ENCODE measurements at places on chromosomes 6 and 20. TPM values are rescaled to one million over a fixed set of nuclear protein-coding genes. Genes with fewer than 3 reads are reported as not detected.

PPP2R5D gene
- 33.4 TPM for total RNA-seq

RAB44 gene
- 0.07 TPM for total RNA-seq

GABRR2 gene
- not detected for total RNA-seq

SAPCD1 gene
- 2.2 TPM for total RNA-seq

TRIM31 gene
- total RNA-seq = not detected

MTHFD1L gene
- 116 TPM for total RNA-seq

DSN1 gene
- total RNA-seq = 9.5 TPM

DNA sequence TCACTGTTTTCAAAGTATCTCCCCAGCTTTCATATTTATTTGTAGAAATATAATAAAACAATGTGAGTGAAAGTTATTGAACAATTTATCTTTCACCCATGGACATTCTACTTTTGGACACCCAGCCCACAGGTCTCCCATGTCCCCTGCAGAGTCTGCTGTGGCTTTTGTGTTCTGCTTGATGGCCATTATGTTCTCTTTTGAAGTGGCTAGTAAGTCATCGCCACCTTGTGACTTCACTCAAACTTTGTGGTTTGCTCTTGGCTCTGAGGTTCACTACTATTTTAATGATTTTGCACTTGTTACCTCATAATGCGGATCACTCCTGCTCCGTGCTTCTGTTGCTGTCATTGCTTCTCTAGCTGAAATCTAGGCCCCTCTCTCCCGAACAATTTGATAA, 10.2 kb upstream of the DEFB113 start:
- no peak for DNase-seq

- DNase-seq = peak; percentile 48
These were observed 11.9 kb upstream of the ZFAND3 start for GRCh38 chr6:37807656-37808055.

- DNase-seq = no peak
These were observed 19.6 kb downstream of the SLC22A2 start for GRCh38 chr6:160238761-160239751.

- DNase-seq = no peak
These were observed 330.0 kb downstream of the NRN1 start for GRCh38 chr6:5676701-5677100.

GRCh38 chr6:28587746-28588075, 62.0 kb downstream of the GPX5 start:
- DNase-seq = no peak

DNA sequence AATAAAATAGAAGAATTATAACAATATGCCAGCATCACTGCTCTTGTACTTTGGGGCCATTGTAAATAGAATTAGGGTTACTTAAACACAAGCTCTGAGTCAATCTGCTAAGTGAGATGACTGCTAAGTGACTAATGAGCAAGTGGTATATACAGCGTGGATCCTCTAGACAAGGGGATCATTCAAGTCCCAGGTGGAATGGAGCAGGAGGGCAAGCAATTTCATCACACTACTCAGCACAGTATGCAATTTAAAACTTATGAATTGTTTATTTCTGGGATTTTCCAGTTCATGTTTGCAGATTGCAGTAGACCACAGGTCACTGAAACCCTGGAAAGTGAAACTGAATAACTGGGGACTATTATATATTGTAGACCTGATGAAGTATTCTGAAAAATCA, 235.3 kb downstream of the BTBD3 start:
- DNase-seq = no peak

Data from kidney epithelial cell (primary cell).